Activated CD4-positive, alpha-beta T cell treated with anti-CD3 and anti-CD28 coated beads, Interleukin-2, amount 50 U/mL, for 16 hours (primary cell): ENCODE measurements at places on chromosomes 6 and 20.

DNA sequence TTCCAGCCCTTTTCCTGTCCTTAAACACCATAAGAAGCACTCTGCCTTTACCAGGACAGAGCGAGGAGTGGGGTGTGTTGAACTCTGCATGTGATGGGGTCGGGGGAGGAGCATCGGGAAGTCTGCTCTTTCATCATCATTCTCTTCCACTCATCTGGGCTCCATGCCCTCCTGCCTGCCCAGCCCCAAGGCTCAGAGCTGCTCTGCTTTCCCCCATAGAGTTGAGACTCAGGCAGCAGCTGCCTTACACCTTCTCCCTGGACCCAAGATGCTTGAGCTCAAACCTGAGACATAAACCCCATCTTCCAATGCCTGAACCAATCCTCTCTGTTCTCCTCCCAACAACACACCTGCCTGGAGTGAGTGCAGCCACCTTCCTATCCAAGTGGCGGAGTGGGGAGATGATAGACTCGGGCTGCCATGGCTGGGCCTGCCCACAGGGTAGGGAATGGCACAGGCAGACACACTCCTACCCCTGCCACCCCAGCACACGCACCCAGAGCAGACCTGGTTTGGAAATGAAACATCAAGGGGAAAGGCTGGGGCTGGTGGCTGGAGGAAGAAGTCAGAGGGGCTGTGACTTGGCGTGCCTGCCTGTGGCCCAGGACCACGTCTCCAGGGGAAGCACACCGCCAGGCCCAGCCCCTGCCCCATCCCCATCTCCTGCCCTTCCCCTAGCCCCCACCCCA, 28.4 kb downstream of the TFEB start:
- DNase-seq, result peak; percentile 35

DNA sequence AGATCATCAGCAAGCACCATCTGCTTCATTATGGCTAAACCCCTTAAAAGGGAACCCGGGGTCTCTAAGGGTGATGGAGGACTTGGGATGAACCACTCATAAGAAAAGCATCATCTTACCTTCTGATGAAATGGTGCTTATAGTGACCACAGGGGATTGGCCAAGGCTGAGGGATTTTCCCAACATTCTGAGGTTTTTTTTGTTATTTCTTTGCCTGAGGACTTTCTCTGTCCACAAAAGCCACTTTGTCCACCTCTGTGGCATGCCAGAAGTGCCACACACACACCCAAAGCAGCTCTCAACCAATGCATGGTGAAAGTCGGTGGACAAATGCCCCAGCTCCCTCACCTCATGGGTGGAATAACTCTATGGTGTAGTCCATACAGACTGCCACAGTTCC, 79.3 kb upstream of the TOP1 start:
- DNase-seq, result no peak

DNA sequence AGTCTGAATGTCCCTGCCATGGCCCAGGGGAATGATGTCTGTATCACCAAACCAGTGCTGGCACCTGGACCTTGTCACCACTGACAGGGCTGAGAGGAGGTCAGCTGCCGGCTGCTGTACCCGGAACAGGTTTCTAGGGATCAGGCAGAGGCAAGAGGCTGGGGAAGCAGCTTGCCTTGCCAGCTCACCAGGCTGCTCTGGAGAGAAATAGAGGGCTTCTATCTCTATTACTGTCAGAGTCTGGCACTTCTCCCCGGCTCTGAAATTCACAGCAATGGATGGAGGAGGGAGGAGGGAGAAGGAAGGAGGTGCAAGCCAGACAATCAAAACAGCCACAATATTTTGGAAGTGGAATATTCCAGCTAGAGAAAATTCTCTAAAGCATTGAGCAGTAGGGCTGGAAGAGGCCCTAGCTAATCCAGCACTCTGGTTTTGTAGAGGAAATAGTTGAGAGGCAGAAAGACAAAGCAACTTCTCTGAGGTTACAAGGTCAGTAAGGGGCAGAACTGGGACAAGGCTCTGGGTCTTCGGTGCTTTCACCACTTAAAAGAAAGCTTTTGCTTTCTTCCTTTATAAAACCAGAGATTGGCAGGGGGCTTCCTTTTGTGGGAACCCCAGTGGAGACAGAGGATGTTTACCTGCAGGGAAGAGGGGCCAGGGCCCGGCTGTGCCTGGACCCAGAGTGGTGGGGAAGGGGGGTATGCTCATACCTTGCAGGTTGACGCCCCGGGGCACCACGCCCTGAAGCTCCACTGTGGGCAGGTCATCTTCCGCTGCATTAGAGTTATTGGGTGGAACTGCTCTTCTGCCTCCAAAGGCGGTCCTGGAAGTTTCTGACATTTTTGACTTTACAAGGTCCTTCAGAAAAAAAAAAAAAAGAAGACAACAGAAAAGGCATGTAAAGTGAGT, 2.4 kb downstream of the F13A1 start:
- DNase-seq, result no peak

- DNase-seq, result no peak
Observed at GRCh38 chr6:84346372-84346771, 118.9 kb upstream of the CEP162 start.

- DNase-seq, result peak; percentile 77
Observed at GRCh38 chr20:62808211-62808865, 3.7 kb downstream of the OGFR start.

- DNase-seq, result no peak
Observed at GRCh38 chr6:53822401-53823125, 27.8 kb downstream of the LRRC1 start.

DNA sequence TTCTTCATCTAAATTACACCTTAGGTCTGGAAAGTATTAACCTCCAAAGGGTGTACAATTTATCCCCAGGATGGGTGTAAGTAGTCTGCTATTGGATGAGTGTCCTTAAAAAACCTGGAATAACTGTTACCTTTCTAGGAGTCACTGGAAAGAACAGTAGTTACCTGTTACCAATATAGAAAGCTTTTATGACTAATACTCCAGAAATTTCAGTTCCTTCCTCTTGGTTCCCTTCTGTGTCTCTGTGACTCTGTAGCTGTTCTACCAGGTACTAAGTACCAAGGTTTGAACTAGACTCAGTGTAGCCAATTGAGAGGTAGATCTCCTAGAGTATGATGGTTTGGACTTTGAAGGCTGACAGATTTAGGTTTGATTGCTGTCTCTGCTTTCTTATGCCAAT, 47.0 kb upstream of the TBX18 start:
- DNase-seq, result no peak

- peak; percentile 45 for DNase-seq
Observed at GRCh38 chr6:40436685-40437604, 150.2 kb downstream of the LRFN2 start.

DNA sequence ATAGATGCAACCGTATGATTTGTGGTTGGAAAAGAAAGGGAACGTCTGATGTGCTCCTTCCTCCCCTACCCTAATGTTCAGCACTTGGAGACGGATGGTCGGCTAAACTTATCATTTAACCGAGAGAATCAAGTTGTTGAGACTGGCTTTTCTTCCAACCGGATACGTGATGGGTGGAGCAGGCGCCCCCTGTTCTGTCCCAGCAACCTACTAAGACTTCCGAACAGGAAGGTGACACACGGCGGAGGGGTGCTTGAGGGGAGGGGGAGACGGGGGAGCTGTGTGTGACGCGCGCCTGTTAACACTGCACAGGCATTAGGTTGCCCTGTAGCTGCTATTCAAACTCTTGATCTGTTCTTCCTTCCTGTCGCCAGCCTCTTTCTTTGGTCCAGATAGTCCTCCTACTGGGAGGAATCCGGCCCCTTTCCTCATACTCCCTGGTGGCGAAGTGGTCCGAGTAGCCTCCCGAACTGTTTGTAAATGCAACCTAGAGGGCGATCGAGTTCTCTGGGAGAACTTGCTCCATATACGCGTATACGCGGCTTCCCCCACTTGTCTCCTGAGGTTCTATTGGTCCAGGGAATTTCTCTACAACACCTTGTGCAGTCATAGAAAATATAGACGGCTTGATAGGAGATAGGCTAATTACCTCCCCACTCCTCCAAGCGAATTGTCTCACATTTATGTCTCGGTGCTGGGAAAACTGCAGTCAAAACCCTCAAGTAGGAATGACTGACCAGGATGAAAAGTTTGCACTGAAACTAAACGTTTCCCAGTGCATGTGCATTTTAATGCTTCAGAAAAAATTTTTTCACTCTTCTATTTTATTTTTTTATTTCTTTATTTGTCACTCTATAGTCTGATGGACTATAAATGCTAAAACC, 126.0 kb upstream of the SLC2A12 start:
- peak; percentile 84 for DNase-seq

GRCh38 chr6:148235446-148235845, 107.2 kb upstream of the SASH1 start:
- no peak for DNase-seq

GRCh38 chr6:137403855-137404254, 90.3 kb downstream of the OLIG3 start:
- DNase-seq, result no peak
